Naive thymus-derived CD8-positive, alpha-beta T cell (primary cell): ENCODE measurements at places on chromosomes 6 and 20.

DNA sequence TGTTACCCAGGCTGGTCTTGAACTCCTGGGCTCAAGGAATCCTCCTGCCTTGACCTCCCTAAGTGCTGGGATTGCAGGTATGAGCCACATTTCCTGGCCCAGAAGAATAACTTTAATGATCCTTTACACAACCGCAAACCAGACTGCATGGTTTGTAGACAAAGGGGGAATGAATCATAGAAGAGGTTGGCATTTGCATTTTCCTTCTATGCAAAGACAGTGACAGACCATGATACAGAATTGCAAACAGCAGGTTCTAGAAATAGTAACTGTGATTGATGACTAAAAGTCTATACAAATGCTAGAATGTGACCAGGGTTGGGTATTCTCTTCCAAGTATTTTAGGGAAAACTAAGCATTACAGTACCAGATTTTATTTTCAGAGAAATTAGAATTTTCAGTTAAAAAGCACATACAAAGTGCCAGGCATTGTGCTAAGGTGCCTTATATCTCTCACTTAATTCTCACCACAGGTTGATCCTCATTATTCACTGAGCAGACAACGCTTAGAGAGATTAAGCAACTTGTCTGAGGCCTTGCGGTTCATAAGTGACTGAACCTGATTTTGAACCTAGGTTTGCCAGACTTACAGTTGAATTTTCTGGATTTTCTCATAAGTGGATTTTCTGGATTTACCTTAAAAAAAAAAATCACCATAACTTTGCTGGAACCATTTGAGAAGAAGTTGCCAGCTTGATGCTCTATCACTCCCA is 146.6 kb downstream of the ZFAND3 start:
- DNase-seq: no peak

GRCh38 chr6:6925391-6926164 is 182.2 kb upstream of the RREB1 start:
- no peak for DNase-seq

DNA sequence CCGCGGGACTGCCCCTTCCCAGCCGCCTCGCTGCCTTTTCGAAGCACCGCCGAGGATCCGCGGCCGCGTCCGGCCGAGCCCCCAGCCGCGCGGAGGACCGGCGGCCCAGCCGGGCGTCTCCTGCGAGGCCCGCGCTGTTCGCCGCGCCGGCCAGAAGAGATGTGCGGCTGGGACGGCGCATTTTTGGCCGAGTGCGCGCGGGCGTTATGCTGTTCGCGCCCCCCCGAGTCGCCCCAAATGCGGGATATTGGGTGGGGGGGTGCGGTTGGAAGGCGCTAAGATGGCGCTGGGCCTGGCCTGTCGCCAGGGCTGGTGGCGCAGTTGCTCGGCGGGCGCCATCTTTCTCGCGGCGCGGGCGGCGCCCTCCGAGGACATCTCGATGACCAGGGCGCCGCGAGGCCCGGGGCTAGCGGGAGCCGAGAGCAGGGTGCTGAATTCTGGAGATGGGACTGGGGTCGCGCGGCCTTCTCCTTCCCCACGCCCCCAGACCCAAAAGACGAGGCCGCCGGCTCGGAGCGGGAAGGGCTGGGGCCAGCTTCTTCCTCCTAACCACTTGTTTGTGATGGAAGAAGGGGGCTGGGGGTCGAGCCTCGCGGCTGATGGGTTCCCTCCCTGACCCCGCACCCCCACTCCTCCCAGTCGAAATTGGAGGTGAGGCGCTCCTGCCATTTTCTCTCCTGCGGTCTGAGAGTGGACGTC is 1.5 kb downstream of the BICRAL start:
- DNase-seq: peak; percentile 78

DNA sequence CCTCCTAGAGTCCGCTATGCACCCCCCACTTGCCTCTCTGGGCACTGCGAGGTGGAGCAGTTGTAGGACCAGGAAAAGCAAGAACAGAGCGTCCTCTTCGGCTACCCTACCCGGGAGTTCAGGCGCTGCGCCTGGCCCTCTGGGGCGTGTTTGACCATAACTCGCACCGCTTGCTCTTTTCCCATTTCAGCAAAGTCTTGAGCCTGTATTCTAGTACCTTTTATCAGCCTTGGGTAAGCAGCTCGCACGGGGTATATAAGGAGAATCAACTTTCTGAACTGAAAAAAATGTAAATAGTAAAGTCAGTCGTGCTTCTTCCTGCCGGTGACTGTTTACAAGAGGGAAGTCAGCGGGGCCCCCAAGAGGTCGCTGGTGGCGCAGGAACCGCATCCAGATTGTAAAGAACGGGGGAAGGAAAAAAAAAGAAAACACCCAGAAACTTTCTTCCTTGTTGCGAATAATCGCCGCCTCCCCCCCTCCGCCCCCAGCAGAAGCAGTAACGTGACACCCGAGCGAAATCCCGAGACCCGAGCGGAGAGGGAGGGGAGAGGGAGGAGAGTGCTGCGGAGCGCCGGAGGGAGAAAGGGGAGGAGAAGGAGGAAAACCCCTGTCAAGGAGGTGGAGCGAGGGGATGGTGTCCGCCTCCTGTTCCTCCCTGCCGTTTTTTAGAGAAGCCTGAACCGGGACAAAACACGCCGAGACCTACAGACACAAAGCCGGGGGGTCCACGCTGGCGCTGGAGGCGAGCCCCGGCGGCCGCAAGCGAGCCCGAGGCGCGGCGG is at the start of gene UST:
Gene UST, plus strand, starts transcription at position 668 of the 782 bp plus-strand sequence. CDS start 401 bp downstream, outside the sequence.
- peak; percentile 42 for DNase-seq

DNA sequence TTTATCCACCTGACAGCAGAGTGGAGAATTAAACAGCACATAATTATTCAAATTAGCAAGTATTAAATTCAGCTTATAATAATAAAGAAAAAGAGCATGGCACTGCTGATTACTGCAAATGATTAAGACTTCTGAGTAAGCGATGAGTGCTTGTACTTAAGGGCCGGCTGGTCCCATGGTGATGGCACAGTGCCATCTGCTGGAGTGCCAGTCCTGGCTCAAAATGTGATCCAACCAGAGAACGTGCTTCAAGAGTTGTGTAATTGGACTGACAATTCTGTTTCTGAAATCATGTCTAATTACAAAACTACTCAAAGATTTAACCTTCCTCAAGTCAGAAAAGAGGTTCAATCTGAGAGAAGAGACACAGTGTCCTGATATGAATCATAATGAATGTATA is 181.6 kb upstream of the RGS17 start:
- DNase-seq: no peak

DNA sequence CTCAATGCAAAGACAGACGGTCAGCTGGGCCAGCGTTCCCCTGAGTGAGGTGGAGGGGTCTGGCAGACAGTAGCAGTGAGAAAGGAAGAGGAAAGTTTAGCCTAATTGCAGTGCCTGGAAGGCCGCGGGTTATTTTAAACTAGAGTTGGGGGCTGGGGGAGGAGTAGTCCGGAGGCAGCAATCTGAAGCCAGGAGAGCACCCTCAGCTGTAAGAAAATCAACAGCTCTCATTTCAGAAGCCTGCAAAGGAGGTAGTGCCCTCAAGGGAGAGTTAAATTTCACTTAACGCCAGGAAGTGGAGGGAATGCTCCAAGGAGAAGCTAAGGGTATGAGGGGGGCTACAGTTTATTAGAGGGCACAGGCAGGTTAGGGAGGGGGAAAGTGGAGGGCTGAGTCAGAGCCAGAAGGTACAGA is 26.9 kb downstream of the RING1 start:
- DNase-seq: no peak

GRCh38 chr6:129543981-129544380 is 166.0 kb downstream of the ARHGAP18 start:
- DNase-seq: no peak
